PC-3 (cell line): ENCODE measurements at places on chromosomes 11 and 22. TPM values are rescaled to one million over a fixed set of nuclear protein-coding genes. Genes with fewer than 3 reads are reported as not detected.
A peak's percentile ranks its signal among the peaks of the same experiment; 100 is the strongest.

- peaks cover 23% of the 10 kb centered on the region for H3K36me3 ChIP-seq
- peaks cover 65% of the 10 kb centered on the region for H3K4me1 ChIP-seq
- no peaks in the 10 kb centered on the region for H3K27me3 ChIP-seq
- H3K4me3 ChIP-seq, result peak overlapping the region; percentile 47
Observed at GRCh38 chr11:74138021-74138420, 32.8 kb downstream of the C2CD3 start.

GRCh38 chr11:123137431-123138224 lies 57.4 kb downstream of the CLMP start:
- H3K27me3 ChIP-seq, result no peaks in the 10 kb centered on the region
- no peaks in the 10 kb centered on the region for H3K36me3 ChIP-seq
- no peak for DNase-seq
- no peak overlapping the region for H3K27ac ChIP-seq

DNA sequence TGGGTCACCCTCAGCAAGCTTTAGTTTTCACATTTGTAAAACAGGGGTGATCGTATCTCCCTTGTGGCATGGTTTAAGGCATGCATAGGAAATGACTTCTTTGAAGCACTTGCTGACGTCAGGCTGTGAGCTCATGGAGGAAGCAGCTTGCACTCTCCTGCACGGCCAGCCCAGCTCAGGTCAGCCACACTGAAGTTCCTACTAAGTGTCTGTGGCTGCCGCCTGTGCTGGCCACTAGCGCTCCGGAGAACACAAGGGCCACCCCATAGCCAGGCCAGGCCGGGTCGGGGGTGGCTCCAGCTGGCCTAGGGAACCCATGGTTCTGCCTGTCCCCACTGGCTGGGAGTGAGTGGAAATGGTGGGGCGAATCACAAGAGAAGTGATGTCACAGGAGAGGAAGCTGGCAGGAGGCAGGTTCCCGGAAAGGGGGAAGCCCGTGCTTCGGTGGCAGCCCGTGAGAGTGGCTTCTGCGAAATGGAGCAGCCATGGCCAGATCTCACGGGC lies 28.2 kb downstream of the KCTD17 start:
- no peaks in the 10 kb centered on the region for H3K4me1 ChIP-seq
- H3K36me3 ChIP-seq, result no peaks in the 10 kb centered on the region
- no peak overlapping the region for H3K27ac ChIP-seq
- no peak overlapping the region for H3K4me3 ChIP-seq
- 0 out of 2 replicates have a peak, but pooled peaks cover 7% of the 10 kb centered on the region for H3K27me3 ChIP-seq

GRCh38 chr11:100682247-100682969 lies 4.7 kb upstream of the ARHGAP42 start:
- peak overlapping the region; percentile 89 for H3K27ac ChIP-seq
- DNase-seq, result peak; percentile 78
- H3K4me3 ChIP-seq, result no peak overlapping the region
- peaks cover 59% of the 10 kb centered on the region for H3K4me1 ChIP-seq
- H3K27me3 ChIP-seq, result no peaks in the 10 kb centered on the region

DNA sequence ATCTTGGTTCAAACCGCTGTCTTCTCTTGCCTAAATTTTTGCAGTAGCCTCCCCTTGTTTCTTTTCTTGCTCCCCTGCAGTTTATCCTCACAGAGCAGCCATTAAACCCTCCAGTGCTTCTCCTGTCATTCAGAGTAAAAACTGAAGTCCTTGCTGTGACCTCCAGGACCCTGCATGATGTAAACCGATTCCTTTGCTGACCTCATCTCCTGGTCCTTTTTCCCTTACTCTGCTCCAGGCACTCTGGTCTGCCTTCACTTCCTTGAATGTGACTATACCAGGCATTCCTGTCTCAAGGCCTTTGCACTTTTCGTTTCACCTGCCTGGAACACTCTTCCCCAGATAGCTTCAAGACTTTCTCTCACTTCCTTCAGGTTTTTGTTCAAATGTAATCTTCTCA lies 152.0 kb downstream of the WNT11 start:
- H3K4me1 ChIP-seq, result no peaks in the 10 kb centered on the region
- H3K36me3 ChIP-seq, result 0 out of 2 replicates have a peak, but pooled peaks cover under 1% of the 10 kb centered on the region
- H3K4me3 ChIP-seq, result no peak overlapping the region
- no peaks in the 10 kb centered on the region for H3K27me3 ChIP-seq

DNA sequence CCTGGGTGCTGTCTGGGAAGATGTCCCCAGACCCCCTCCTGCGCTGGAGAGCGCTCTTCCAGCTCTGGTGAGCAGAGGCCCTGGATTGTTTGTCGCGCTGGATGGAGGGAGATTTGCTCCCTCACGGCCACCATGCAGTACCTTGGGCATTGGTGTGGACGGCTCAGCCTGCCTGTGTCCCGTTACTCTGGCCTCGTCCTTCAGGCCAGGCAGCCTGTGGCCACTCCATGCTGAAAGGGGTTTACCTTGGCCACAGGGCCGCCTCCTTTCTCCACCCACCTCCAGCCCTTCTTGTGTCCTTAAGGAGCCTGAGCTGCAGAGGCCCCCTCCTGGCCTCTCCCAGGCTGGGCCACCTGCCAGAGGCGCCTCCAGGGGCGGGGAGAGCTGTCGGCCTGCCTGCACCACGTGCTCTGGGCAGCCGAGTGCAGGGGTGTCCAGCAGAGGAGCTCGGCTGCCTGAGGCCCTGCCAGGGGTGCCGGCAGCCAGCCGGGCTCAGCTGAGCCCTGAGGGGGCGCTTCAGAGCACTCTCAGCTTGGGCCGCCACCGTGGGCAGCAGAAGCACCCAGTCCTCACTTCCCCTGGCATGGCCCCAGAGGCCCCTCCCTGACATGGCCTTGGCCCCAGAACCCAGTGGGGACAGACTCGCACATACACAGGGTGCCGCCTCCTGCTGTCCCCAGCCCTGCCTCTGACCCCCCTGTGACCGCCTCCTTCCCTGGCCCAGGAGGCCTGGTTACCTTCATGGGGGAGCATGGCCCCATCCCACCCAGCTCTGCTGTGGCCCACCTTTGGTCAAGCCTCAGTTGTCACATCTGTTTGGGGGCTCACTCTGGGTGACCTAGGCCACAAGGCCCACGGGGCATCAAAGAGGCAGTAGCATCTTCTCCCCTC lies 3.4 kb downstream of the CCND1 start:
- DNase-seq, result peak; percentile 75
- peaks cover 66% of the 10 kb centered on the region for H3K36me3 ChIP-seq
- H3K4me1 ChIP-seq, result peaks cover 45% of the 10 kb centered on the region
- H3K27ac ChIP-seq, result peak overlapping the region; percentile 84
- no peaks in the 10 kb centered on the region for H3K27me3 ChIP-seq
- H3K4me3 ChIP-seq, result peak overlapping the region; percentile 99

JAML gene
- not detected in 2 replicates for total RNA-seq

CNGA4 gene
- 0.51 TPM in 1 of 2 replicates, not detected in the other for total RNA-seq

KIF18A gene
- total RNA-seq, result 11.6 and 15.3 TPM in 2 replicates
